Stimulated activated CD8-positive, alpha-beta memory T cell treated with anti-CD3 and anti-CD28 coated beads, Interleukin-15, amount 100 ng/mL, for 24 hours (primary cell): ENCODE measurements at places on chromosomes 6 and 20.

DNA sequence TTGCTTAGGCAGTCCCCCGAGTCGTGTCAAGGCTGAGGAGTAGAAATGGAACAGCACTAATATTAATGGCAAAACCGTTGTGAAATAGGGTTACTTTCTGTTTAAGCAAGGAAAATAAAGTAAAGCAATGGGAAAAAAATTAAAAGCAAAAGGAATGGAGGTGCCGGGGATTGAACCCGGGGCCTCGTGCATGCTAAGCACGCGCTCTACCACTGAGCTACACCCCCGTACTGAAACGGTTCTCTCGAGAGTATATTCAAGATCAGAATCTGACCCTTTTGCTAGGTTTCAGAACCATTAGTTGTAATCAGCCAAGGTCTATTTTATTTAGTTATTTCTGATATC is 85.5 kb downstream of the TRIM27 start:
- DNase-seq: peak; percentile 47

- DNase-seq: no peak
Observed at GRCh38 chr6:112087916-112088315, 525 bp downstream of the FAM229B start.

GRCh38 chr6:71810880-71811279 is 75.5 kb upstream of the RIMS1 start:
- no peak for DNase-seq

GRCh38 chr6:15493437-15494168 is 169.2 kb downstream of the DTNBP1 start:
- DNase-seq: no peak

- no peak for DNase-seq
Observed at GRCh38 chr20:44983093-44983674, 16.9 kb downstream of the STK4 start.

DNA sequence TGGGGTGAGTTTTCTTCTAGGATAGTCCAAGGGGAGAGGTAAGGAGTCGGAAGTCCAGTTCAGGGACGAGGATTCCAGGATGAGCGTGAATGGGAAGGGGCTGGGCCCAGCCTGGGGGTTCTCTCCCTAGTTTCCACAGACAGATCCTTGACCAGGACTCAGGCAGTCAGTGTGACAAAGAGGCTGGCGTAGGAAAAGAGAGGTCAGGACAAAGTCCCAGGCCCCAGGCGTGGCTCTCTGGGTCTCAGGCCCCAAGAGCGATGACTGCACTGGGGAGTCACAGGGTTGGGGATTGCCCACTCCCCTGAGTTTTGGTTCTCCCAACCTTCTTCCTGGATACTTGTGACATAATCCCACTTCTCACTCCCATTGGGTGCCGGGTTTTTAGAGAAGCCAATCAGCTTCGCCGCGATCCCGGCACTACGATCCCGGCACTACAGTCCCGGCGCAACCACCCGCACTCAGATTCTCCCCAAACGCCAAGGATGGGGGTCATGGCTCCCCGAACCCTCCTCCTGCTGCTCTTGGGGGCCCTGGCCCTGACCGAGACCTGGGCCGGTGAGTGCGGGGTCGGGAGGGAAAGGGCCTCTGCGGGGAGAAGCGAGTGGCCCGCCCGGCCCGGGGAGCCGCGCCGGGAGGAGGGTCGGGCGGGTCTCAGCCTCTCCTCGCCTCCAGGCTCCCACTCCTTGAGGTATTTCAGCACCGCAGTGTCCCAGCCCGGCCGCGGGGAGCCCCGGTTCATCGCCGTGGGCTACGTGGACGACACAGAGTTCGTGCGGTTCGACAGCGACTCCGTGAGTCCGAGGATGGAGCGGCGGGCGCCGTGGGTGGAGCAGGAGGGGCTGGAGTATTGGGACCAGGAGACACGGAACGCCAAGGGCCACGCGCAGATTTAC is 46.2 kb upstream of the TRIM26 start:
- DNase-seq: peak; percentile 18

DNA sequence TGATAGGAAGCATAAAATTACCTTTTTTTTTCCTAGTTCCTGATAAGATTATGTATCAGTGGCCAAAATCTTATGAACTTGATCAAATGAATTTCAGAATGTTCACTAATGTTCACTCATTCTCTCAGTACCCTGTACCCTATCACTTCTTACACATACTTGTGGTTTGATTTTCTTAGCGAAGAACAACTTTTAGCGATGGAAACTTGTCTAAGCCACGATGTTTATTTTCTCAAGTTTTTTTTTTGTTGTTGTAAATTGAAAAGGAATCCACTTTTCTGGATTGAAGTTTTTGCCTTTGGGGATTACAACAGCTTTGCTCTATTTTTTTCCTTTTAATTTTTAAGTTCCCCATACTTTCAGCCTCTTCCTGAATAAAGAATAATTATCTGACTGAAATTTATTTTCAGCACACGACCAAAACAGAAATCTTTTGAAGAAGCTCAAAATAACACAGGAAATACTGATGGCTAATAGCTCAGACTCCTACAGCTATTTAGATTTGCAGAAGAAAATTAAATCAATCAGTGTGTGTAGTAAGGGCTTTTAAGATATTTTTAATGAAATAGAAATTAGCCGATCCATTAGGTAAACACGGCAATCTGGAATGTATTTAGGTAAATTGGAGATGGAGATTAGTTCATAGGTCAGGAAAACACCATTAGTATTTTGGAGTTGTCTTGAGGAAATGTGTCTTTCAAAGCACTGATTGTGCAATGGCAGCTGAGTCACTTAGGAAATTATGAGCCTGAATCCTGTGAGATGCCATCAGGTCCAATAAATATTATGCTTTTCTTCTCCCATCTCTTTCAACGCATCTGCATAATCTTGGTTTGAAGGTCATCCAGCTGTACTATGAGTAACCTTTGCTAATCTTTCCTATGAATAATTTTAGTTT is 217.5 kb downstream of the GJA1 start:
- no peak for DNase-seq

- no peak for DNase-seq
Observed at GRCh38 chr20:32470025-32470861, 112.1 kb downstream of the ASXL1 start.

GRCh38 chr6:73050706-73051105 is 174.6 kb downstream of the KHDC1L start:
- no peak for DNase-seq

DNA sequence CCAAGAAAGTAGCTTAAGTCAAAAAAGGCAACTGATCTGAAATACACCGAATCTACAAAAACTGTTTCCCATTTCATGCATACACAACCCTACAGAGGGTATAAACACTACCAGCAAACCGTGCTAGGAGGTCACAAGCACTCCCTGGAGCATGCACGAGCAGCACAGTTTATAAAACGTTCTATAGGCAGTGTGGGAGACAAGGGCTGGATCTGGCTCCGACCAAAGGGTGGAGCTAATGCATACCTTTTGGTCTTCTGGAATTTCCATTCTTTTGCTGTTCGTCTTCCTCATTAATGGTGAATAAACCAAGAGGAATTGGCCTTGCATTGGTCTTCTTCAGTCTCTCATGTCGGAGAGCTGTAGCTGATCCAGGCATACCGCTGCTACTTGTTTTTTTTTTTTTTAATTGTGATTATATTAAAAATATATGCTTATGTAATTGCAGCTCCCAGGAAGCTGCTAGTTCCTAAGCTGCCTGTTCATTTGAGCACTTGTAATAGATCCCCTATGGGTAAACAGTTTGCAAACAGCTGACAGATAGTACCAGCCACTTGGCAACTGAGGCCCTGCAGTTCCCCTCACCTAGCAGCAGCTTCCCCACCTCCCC is 24.5 kb downstream of the MAP7 start:
- DNase-seq: no peak

DNA sequence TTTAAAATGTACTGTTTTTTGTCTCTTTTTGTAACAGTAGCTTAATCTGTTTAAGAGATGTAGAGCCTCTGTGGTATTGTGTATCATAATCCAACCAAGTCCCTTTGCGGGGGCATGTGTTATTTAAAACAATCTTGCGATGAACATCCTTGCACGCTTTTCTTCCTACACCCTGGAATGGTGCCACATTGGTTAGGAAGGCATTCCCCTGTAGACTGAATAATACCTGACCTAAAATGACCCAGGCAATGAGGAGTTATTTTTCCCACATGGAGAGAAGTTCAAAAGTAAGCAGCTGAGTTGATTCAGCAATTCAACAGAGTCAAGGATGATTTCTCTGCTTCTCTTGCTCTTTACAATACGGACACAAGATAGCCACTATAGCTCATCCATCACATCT is 142.0 kb upstream of the PMEPA1 start:
- no peak for DNase-seq

- DNase-seq: no peak
Observed at GRCh38 chr6:118810420-118811027, 83.4 kb upstream of the ASF1A start.

DNA sequence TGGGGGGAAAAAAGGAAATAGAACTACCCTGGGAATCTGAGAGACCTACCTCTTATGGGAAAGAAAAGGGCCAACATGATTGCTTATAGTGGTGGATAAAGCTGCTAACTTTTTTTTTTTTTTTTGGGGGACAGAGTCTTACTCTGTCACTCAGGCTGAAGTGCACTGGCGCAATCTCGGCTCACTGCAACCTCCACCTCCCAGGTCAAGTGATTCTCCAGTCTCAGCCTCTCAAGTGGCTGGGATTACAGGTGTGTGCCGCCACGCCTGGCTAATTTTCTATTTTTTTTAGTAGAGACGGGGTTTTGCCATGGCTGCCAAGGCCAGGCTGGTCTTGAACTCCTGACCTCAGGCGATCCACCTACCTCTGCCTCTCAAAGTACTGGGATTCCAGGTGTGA is 39.5 kb upstream of the TBC1D22B start:
- no peak for DNase-seq

DNA sequence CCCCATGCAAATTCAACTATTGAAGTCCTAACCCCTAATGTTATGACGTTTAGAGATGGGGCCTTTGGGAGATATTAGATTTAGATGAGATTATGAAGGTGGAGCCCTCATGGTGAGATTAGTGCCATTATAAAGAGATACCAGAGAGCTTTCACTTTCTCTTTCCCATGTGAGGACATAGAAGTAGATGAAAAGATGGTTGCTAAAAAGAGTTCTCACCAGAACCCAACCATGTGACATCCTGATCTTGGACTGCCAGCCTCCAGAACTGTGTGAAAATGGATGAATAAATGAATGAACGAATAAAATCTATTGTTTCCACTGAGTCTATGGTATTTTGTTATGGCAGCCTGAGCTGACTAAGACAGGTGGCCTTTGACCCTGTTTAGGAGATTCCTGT is 50.6 kb upstream of the FBXO30 start:
- DNase-seq: no peak

DNA sequence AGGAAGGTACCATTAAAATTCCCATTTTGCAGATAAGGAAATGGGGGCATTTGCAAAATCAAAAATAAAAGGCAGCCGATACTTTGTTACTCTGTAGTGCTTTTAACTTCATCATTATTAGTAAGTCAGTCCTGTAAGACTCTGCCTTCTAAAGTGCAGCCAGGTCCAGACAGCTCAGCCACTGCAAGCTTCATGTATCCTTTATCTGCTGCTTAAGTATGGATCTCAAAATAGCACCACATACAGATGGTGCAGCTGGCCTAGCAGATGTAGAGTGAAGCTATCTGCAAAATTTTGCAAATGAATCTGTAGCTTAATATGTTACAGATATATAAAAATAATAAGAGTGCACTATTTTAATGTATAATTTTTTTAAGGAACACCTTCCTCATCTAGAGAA is 53.4 kb downstream of the NUS1 start:
- DNase-seq: no peak

GRCh38 chr6:121686611-121687023 is 251.2 kb downstream of the GJA1 start:
- no peak for DNase-seq

- DNase-seq: no peak
Observed at GRCh38 chr6:22784601-22785410, 215.4 kb downstream of the HDGFL1 start.

DNA sequence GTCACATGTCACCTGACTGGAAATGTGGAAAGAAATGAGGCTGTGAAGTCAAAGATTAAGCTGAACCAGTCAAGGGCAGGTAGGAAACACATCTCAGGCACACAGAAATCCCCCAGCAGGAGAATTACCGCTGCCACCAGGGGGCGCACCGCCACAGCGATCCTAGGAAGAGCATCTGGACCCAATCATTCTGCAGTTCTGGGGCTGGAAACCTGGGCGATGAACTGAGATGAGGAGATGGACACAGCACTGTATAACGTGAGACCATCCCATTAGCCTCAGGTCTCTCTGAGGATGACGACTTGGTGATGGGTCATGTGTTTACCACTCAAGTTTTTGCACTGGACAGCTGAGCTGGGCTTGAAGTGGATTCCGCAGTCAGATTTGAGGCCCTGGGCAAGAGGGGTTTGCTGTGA is 6.5 kb upstream of the SLC24A3 start:
- DNase-seq: peak; percentile 63

DNA sequence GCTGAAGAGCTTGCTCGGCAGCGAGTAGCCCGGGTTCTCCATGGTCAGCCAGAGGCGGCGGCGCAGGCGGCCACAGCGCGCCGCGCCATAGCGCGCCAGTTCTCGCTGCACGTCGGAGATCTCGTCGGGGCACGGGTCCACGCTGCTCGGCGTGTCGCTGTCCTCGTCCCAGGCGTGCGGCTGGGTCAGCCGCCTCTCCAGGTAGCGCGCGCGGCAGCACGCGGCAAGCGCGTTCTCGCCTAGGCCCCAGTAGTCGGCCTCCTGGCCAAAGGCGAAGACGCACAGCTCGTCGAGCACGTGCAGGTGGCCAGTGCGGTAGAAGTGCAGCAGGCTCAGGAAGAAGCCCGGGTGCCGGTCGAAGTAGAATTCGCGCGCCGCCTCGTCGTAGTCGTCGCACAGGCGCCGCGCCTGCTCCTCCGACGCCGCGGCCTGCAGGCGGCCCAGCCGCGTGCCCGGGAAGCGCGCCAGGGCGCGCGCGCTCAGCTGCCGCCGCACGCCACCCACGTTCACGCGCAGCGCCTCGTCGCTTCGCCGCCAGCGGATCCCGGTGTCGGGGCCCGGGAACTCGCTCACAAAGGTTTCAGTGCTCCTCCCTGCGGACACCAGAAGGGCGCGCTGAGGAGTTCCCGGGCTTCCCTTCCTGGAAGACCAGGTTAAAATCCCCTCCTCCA is 2.7 kb downstream of the KCNS1 start:
- DNase-seq: no peak

- DNase-seq: no peak
Observed at GRCh38 chr20:24111858-24112257, 123.3 kb upstream of the GGTLC1 start.

DNA sequence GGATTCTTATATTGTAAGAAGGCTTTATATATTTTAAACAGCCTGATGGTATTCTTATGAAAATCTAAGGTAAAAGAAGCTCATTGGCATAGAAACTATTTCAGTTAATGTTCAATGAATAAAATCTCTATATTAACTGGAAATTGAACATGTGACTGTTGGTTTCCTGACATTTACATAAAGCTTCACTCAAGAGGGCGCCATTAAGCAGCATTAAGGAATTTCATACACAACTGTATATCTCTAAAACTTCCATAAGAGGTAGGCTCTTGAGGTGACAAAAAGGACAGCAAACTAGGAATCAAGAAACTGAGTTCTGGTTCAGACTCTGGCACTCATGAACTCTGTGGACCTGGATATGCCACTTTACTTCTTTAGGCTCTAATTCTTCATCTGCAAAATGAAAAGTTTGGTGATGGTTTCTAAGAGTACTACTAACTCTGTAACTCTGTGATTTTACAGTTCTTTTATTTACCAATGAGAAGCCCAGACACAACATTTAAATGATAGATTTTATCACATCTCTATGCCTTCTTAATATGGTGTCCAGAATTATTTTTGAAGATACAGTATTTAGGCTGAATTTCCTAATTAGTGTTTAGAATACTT is 147.5 kb downstream of the FLRT3 start:
- DNase-seq: no peak
